ENCODE measurements at places on chromosomes 5 and 9. TPM values are rescaled to one million over a fixed set of nuclear protein-coding genes. Genes with fewer than 3 reads are reported as not detected.

Gene FBN2
- total RNA-seq: not detected

Gene HTR1A
- not detected for total RNA-seq

DNA sequence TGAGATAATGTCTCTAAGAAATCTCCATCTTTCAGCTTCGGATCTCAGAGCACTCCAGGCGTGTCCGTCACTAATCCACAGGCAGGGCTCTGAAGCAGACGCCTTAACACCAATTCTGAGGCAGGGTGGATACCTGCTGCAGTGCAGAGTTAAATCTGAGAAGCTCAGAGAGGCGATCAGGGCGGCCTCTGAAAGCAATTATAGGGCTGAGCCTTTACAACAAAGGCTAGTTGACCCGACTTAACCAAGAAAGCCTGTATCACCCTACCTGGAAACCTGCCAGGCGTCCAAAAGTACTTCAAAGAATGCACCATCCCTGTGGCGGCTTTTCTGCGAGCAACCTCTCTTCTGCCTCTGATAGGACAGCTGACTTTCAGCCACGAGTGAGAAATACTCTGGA lies 134.8 kb upstream of the MSX2 start:
- H3K4me3 ChIP-seq: no peak overlapping the region

GRCh38 chr5:130109152-130109551 lies 204.9 kb downstream of the CHSY3 start:
- no peak overlapping the region for H3K4me3 ChIP-seq
- no peak for DNase-seq
- H3K27ac ChIP-seq: no peak overlapping the region
- no peaks in the 10 kb centered on the region for H3K4me1 ChIP-seq
- no peaks in the 10 kb centered on the region for H3K36me3 ChIP-seq

DNA sequence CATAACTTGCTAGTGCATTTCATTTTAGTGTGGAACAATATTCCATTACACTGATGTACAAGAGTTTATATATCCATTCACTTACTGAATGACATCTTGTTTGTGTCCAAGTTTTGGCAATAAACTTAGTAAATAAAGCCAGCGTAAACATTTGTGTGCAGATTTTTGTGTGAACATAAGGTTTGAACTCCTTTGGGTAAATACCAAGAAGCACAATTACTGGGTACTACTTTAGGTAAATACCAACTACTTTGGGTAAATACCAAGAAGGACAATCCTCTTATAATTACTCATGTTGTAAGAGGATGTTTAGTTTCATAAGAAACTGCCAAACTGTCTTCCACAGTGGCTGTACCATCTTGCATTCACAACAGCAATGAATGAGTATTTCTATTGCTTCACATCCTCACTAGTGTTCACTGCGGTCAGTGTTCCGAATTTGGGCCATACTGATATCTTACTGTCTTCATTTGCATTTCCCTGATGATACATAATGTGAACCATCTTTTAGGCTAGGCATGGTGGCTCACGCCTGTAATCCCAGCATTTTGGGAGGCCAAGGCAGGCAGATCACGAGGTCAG lies 2.3 kb upstream of the SYK start:
- no peak for DNase-seq
- H3K4me1 ChIP-seq: peaks cover 5% of the 10 kb centered on the region
- H3K36me3 ChIP-seq: no peaks in the 10 kb centered on the region
- H3K27me3 ChIP-seq: peaks cover 34% of the 10 kb centered on the region
- H3K27ac ChIP-seq: no peak overlapping the region
- H3K4me3 ChIP-seq: no peak overlapping the region

Gene SURF4
- 62.9 TPM for total RNA-seq

Gene STPG3
- not detected for total RNA-seq

Gene IRX4
- 0.78 TPM for total RNA-seq

DNA sequence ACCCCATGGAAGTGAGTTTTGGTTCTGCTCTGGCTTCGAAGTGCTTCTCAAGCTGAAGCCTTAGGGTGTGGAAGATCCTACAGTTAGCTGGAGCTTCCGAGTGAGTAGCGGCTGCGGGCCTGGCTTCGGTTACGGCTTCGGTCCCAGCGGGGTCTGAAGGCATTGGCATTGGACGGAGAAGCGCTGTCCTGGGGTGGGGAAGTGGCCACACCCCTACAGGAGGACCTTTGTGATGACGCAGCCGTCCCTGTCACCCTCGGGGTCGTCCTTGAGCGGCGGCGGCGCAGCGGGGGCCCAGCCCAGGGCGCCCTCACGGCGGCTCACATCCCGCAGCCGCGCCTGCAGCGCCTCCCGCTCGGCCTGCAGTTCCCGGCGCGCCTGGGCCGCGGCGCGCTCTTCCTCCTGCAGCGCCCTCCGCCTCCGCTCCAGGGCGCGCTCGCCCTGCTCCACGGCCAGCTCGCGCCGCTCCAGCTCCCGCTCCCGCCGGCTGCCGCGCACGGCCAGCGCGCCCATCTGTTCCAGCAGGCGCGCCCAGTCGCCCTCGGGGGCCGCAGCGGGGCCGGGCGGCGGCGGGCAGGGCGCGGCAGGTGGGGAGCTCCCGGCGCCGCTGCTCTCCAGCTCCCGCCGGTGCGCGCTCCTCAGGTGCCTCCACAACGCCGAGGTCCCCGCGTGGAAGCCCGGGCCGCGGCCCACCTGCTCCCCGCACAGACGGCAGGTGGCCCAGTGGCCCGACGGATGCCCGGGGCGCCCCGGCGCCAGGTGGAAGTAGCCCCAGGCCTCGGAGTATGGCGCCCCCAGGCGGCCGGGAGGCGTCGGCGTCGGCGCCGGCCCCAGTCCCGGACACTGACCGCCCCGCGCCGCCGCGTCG lies 9.9 kb downstream of the ZBED3 start:
- peak overlapping the region; percentile 43 for H3K4me3 ChIP-seq
- DNase-seq: no peak

- no peaks in the 10 kb centered on the region for H3K27me3 ChIP-seq
- H3K4me3 ChIP-seq: no peak overlapping the region
- no peaks in the 10 kb centered on the region for H3K4me1 ChIP-seq
- H3K27ac ChIP-seq: no peak overlapping the region
These were observed 267.5 kb downstream of the GABRB2 start for GRCh38 chr5:161278739-161279660.

DNA sequence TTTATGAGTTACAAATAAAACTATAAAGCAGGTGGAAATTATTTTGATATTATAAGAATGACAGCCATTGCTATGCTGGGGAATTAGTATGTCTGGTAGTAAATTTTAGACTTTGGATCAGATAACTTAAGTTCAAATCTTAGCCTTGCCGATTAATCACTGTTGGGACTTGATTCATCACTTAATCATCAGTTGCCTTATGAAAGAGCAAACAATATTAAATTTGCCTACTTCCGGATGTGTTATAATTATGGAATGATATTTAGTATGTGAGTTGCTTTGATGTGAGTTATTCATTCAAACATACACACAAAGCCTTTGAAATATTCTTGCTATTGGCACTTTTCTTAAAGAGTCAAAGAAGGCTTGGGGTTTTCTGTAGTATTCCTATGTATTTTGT lies 717.7 kb downstream of the BRINP1 start:
- no peaks in the 10 kb centered on the region for H3K4me1 ChIP-seq
- DNase-seq: no peak
- no peaks in the 10 kb centered on the region for H3K27me3 ChIP-seq
- no peak overlapping the region for H3K4me3 ChIP-seq
- H3K36me3 ChIP-seq: no peaks in the 10 kb centered on the region

Gene GRXCR2
- not detected for total RNA-seq

DNA sequence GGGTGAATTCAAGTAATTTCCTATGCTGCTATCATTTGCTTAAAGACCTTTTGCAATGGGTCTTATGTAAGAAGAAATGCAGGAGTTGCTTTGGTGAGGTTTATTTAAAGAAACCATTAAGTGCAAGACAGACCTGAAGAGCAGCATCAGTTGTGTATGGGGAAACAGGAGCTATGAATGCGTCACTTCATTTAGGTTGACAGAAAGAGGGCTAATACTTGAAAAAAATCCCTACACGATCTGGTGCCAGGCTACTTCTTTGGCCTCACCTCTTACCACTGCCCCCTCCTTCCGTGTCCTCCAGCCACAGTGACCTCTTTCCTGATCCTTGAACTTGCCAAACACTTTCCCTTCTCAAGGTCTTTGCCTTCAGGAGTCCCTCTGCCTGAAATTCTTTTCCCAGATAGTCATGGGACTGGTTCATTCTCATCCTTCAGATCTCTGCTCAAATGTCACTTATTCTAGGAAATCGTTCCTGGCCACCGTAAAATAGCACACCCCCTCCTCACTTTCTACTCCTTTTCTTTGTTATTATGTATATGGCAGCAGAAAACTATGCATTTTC lies 1.4 kb upstream of the JAK2 start:
- no peak for DNase-seq
- H3K4me1 ChIP-seq: peaks cover 46% of the 10 kb centered on the region
- peak overlapping the region; percentile 86 for H3K4me3 ChIP-seq

Gene WASHC1
- 3.4 TPM for total RNA-seq

DNA sequence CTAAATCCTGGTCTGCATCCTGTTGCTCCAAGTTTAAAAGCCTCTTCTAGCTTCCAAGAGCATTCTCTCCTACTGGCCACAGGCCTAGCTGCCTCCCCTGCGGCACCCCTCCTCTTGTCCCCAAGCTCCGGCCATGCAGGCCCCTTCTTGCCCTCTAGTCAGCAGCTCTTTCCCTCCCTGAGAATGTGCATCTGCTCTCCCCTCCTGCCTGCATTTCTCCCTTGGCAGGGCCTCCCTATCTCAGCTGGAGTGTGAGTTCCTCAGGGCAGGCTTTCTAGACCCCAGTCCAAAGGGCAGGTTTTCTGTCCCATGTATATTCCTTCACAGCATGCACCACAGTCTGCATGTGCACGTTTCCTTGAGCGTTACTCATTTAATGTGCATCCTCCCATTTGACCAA lies 24.6 kb upstream of the BARX1 start:
- H3K36me3 ChIP-seq: no peaks in the 10 kb centered on the region
- no peaks in the 10 kb centered on the region for H3K4me1 ChIP-seq
- peaks cover 6% of the 10 kb centered on the region for H3K27me3 ChIP-seq
- H3K4me3 ChIP-seq: no peak overlapping the region

Gene FOXE1
- total RNA-seq: not detected

- H3K4me3 ChIP-seq: no peak overlapping the region
- H3K36me3 ChIP-seq: no peaks in the 10 kb centered on the region
- H3K4me1 ChIP-seq: no peaks in the 10 kb centered on the region
- no peak for DNase-seq
- no peaks in the 10 kb centered on the region for H3K27me3 ChIP-seq
These were observed 139.3 kb downstream of the SLC25A46 start for GRCh38 chr5:110878115-110878514.

GRCh38 chr5:81134066-81134465 lies 99.1 kb upstream of the CKMT2 start:
- no peaks in the 10 kb centered on the region for H3K27me3 ChIP-seq
- H3K27ac ChIP-seq: no peak overlapping the region
- H3K36me3 ChIP-seq: no peaks in the 10 kb centered on the region

GRCh38 chr5:135008556-135008955 lies 25.5 kb downstream of the PITX1 start:
- DNase-seq: no peak
- no peak overlapping the region for H3K4me3 ChIP-seq
- H3K4me1 ChIP-seq: no peaks in the 10 kb centered on the region
- no peaks in the 10 kb centered on the region for H3K36me3 ChIP-seq

- H3K36me3 ChIP-seq: no peaks in the 10 kb centered on the region
- H3K27ac ChIP-seq: no peak overlapping the region
- H3K4me3 ChIP-seq: no peak overlapping the region
- H3K27me3 ChIP-seq: no peaks in the 10 kb centered on the region
- DNase-seq: no peak
These were observed 130.1 kb downstream of the LRRC70 start for GRCh38 chr5:62708481-62709325.

- H3K36me3 ChIP-seq: no peaks in the 10 kb centered on the region
- peak; percentile 58 for DNase-seq
- H3K4me1 ChIP-seq: peaks cover 8% of the 10 kb centered on the region
- no peak overlapping the region for H3K4me3 ChIP-seq
- H3K27me3 ChIP-seq: peaks cover 14% of the 10 kb centered on the region
These were observed 32.0 kb upstream of the TTLL11 start for GRCh38 chr9:122125158-122125508.

DNA sequence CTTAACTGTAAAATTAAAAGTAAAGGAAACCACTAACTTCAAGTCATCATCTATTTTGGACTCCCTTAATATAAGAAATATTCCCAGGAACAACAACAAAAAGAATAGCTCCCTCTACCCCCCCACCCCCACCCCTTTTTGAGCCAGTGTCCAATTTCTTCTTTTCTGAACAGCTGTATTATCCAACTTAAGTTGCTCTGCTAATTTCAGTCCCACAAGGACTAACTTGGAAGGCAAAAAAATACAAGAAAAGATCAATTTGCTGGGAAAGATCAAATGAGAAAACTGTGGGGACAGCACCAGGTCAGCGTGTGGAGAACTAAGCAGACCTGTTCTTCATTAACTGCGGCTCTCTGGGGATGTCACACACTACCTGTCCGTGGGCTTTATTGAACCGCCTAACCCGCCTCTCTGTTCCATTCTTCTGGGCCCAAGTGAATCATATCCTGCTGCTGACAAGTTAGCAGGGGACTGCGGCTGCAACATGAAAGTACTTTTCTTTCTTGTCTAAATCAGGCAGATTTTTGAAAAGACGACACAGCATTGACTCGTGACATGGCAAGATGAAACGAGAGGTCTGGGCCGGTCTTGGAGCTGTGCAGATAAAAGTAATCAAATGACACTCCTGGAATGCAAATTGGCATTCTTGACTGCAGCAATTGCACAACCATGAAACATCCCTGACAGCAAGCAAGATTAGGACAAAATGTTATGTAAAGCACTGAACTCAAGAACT lies 2.7 kb downstream of the BNC2 start:
- DNase-seq: peak; percentile 10
- peaks cover 22% of the 10 kb centered on the region for H3K4me1 ChIP-seq
- H3K36me3 ChIP-seq: no peaks in the 10 kb centered on the region
- H3K4me3 ChIP-seq: peak overlapping the region; percentile 85
- H3K27ac ChIP-seq: peak overlapping the region; percentile 83
- H3K27me3 ChIP-seq: peaks cover 4% of the 10 kb centered on the region

- DNase-seq: no peak
- H3K27me3 ChIP-seq: no peaks in the 10 kb centered on the region
- no peaks in the 10 kb centered on the region for H3K36me3 ChIP-seq
- no peaks in the 10 kb centered on the region for H3K4me1 ChIP-seq
These were observed 168.6 kb downstream of the INSYN2B start for GRCh38 chr5:169811680-169812079.

GRCh38 chr9:92680166-92681119 lies 10.5 kb upstream of the IPPK start:
- H3K36me3 ChIP-seq: no peaks in the 10 kb centered on the region
- no peaks in the 10 kb centered on the region for H3K27me3 ChIP-seq

GRCh38 chr5:65808818-65809217 lies 86.8 kb downstream of the NLN start:
- H3K27ac ChIP-seq: no peak overlapping the region
- H3K4me1 ChIP-seq: no peaks in the 10 kb centered on the region
- no peak overlapping the region for H3K4me3 ChIP-seq
- H3K27me3 ChIP-seq: no peaks in the 10 kb centered on the region
- no peak for DNase-seq
